DMS153 (cell line): ENCODE measurements at places on chromosomes 2 and 18.
A peak's percentile ranks its signal among the peaks of the same experiment; 100 is the strongest.

DNA sequence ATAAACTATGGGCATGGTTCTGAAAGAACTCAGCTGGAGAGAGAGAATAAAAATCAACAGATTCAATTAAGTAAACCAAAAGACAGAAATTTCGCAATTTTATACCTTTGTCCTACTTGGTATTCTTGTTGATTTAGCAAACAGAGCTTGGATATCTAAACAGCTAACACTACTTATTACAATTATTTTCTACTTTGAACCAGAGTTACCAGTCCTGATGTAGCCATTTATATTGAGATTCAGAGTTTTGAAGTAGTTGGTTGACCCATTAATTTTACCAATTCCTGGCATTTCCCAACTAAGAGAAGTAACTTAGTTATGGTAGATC lies 48.9 kb downstream of the ASXL2 start:
- DNase-seq, result no peak

DNA sequence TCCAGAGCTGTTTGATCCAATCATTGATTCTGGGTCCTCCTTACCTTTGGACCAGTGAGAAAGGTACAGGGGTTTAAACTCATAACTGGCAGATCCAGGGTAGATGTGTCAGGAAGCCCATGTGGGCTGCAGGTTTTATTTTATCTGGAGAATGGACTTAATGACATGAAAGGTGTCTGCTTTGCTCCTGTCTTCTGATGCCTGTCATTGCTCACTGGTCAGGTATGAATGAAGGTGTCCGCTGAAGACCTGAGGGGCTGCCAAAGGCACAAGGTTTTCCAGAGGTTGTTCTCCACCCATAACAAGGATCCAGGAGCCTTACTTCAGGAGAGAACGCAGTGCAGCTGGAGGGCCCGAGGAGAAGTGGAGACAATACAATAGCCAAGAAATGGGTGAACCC lies 74.2 kb downstream of the CHRNA1 start:
- no peak for DNase-seq

- DNase-seq, result no peak
These were observed 117.0 kb upstream of the EML6 start for GRCh38 chr2:54606393-54606958.

DNA sequence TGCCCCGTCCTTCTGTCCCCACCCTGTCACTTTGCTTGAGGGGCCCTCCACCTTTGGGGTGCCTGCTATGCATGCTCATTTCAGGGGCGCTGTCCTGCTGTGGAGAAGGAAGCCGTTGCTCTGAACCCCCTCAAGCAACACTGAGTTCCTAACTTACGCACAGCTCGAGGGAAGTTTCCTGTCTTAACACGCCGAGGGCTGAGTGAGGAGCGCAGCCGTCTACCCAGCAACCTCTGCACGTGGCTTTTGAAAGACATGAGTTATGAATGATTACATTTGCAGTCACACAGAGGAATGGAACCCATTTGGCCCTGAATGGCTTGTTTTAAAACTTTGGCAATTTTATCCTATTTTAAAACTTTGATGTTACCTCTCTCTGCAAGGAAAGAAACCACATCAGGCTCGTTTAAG lies 14.0 kb downstream of the RAMP1 start:
- DNase-seq, result no peak

GRCh38 chr18:40356168-40356567 lies 1598.9 kb upstream of the PIK3C3 start:
- peak; percentile 12 for DNase-seq

DNA sequence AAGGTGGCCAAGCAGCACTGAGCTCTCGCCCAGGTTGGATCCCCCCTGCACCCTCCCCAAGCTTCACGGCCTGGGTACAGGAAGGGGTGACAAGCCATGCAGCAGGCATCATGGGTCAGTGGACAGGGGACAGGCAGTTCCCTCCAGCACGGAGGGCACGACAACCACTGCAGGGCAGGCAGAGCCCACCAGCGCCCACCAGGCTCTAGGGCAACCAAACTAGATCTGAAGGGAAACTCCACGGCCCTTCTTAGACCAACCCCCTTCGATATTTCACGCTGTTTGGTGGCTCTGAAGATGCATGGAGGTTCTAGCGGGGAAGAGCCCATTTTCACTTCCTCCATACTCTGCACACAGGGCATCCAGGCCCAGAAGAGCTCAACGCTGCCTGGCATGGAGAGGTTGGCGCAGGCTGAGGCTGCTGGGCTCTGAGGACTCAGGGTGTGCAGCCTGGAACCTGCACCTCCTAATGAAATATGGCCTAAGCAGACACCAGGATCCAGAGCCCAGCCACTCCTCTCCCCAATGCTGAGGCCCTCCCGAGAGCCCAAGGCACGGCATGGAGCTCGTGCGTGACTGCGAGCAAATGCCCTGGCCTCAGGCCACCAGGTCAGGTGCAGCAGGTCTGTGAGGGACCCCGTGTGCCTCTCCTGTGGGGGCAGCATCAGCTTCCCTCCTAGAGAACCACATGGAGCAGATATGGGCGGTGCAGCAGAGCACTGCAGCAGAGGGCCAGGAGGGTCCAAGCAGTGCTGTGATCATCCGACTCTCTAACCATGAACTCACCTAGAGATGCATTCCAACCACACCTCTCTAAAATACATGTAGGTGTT lies 8.7 kb upstream of the MTERF4 start:
- no peak for DNase-seq

DNA sequence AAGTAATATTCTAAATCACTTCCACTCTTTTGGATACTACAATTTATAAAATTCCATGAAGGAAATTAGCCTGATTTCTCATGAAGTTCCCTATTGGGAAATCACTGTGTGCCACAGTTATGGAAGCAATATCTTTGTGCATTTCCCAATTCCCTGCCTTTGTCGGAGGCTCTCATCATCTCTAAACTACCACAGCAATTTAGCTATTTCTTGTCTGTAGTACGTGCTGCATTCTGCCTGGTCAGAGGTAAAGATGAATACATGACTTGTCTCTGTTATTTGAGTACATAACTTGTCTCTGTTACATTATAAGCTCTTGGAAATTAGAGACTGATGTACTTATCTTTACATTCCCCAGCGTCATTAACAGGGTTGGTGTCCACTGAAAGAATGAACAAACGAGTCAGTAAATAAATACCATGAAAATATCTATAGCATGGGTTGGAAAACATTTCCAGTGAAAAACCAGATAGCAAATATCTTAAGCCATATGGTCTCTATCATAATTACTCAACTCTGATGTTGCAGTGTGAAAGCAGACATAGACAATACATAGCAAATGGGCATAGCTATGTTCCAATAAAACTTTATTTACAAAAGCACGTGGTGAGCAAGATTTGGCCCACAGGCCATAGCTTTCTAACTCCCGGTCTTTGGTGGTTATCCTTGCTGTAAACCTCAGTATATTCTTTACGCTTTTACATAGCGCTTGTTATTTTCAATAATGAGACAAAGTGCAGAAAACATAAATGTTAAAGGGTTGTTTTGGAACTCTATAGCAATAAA lies 78.8 kb downstream of the BCL2 start:
- DNase-seq, result no peak

- DNase-seq, result no peak
These were observed 10.0 kb downstream of the KCNH7 start for GRCh38 chr2:162828545-162828944.

- no peak for DNase-seq
These were observed 35.6 kb upstream of the BCL11A start for GRCh38 chr2:60589104-60589503.

- DNase-seq, result no peak
These were observed 5.8 kb upstream of the KIF3C start for GRCh38 chr2:25988134-25988533.

GRCh38 chr18:70284976-70285620 lies 3.7 kb upstream of the SOCS6 start:
- no peak for DNase-seq

DNA sequence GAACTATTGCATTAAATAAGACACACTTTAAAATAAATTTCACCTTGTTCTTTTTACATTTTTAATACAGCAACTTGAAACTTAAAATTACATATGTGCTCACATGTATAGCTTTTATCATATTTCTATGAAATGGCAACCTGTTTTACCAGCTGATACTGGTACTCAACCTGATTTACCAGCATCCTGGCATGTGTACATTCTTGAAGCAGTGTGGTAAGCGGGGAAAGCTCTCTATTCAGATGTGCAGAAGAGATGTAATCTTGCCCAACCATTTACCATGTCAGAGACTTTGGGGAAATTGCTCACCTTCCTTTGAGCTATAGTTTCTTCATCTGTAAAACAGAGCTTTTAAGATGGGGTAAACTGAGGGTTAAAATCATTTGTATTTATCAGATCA lies 133.2 kb downstream of the CCDC148 start:
- DNase-seq, result no peak

DNA sequence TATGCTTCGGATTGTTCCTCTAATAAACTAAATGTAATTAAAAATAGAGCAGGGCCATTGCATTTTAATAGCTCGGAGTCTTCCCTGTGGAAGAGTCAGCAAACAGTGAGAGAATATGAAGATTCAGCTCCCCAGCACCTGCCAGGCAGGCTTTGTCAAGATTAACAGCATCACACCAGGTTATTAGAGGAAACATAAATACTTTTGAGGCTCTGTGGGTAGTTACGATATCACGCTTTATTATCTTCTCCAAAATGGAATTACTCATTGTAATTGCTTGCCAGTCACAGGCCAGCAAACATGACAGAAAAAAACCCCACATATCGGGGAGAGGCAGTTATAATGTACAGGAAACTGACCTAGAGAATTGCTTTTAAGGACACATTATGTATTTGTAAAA lies 303.9 kb downstream of the CPS1 start:
- DNase-seq, result peak; percentile 67

- DNase-seq, result no peak
These were observed 438.0 kb upstream of the CDH20 start for GRCh38 chr18:60895181-60895580.

GRCh38 chr2:54372361-54372760 lies 83.8 kb upstream of the SPTBN1 start:
- no peak for DNase-seq

DNA sequence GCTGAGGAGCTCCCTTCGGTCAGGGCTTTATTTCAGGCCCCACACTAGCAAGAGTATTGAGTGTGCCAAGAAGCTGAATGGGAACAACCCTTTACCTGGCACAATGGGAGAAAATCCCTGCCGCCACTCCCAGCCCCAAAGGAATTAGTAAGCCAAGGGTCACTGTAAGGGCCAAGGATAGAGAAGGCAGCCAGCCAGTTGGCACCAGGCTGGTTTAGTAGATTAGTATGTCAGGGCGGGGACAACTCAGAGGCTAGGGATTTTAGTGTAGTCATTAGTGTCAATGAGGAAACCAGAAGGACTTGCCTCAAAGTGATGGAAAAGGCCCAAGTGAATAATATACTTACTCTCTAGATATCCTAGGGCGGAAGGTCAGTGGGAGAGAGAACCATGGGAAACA lies 34.9 kb upstream of the CYP26B1 start:
- DNase-seq, result no peak

GRCh38 chr2:229296016-229296415 lies 24.9 kb upstream of the PID1 start:
- DNase-seq, result no peak

DNA sequence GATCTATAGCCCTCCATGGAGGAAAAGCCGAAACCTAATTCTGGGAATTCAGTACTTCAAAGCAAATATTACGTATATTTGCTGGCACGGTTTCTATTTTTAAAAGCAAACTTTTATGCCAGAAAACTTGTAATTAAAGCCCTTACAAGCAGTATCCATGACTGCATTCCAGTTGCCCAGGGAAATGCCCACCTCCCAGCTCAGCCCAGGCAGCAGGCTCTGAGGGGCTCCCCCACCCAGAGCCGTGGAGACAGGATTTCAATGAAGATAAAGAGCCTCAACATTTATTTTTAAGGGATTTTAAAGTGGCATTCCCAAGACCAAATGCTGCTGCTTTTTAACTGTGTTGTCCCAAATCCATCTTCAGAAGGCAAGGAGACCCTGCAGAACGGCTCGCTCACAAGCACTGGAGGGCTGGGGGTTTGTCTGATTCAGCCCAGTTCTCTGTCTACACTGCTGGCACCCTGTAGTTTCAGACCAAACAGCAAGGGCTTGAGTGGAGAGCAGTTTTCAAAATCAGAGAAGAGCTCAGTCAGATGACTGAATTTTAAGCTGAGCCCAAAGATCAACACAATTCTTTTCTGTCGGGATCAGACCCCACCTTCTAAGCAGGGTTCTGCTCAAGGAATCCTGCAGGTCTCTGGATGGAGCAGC lies 105.1 kb downstream of the KCNF1 start:
- DNase-seq, result no peak

- peak; percentile 56 for DNase-seq
These were observed 109.7 kb downstream of the B3GNT2 start for GRCh38 chr2:62305421-62306176.

DNA sequence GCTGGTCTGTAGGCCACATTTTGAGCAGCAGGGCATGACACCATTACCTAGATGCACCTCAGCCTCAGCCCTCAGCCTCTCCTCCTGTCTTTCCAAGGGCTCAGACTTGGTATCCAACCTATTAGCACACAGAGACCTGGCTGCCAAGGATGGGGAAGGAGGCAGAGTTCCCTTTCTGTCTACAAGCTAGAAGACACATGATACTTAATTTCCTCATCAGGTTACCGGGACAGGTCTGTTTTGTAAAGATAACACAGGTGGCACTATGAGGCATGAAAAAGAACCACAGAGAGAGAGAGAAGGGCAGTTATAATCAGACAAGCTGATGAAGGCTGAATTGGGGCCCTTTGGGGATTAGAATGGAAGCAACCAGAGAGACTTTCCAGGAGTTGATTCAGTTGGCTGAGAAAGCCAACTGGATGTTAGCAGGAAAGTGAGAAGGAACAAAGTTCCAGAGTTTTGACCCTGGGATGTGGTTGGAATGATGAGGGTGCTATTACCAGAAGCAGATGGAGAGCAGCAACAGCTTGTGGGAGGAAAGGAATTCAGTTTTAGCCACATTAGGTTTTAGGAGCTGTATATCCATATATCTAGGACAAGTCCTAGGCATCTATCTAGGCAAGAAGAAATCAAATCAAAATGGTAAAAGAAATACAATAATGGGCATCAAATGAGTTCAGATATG lies 46.0 kb upstream of the RMND5A start:
- DNase-seq, result no peak

DNA sequence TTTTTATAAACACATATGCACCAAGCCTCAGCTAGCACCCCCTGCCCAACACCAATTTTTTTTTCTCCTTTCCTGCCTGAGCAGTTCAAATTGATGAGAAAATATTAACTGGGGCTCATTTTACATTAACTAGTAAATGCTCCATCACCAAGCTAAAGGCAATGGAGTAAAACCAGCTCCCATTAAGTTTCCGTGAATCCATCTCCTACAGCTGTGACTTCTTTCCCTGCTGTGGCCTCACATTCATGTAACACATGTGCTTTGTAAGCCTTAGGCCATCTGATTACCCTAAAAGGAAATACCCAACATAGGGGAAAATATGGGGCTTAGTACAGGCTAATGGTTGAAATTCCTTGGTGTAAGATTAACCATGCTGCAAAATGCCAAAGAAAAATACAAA lies 60.8 kb downstream of the DNER start:
- no peak for DNase-seq
